ENCODE measurements at places on chromosomes 4 and X.

DNA sequence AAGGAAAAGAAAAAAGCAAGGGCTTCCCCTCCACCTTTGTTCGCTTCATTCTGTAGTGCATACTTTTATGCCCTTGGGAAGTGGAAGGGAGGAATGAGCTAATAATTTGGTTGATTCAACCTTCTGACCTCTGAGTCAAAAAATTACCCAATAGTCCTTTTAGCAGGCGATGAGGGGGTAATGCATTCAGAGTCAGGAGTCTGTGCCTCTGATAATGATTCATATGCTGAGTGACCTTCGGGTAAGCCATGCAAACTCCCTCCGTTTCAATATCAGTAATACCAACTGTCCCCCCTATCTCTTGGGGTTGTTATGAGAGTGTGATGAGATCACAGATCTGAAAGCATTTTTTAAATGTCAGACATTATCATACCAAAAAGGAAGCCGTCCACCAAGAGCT is 41.6 kb upstream of the ACSL4 start:
- no peak for DNase-seq

GRCh38 chrX:50967736-50968135 is 57.2 kb downstream of the BMP15 start:
- DNase-seq = no peak

- no peak for DNase-seq
These were observed 391.5 kb upstream of the IGFBP7 start for GRCh38 chr4:57501720-57502119.

GRCh38 chrX:15564981-15565579 is 35.7 kb downstream of the ACE2 start:
- no peak for DNase-seq

DNA sequence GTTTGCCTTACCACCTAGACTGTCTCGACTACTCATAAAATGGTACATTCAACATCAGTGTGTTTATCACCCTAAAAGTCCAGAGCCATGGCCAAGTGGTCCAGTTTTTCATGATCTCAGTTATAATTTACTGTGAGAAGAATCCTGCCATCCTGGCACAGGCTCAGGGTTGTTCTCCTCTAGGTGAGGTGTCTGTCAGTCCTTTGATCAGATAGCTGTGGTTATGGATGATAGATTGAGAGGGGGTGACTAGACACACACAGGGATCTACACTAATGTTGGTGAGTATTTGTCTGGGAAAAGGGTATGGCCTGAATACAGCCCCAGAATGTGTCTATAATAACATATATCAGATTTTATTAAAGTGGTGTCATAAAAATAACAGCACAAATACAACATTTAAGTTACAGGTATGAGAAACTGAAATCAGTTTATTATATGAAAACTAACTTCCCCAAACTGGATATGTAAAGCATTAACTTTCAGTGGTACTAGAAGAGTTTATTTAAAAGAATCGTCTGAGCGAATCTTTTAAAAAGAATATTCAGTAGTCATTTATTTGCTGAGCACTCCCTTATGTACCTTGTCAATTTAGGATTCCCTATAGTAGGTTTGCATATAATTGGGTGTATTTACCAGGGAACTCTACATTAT is 93.3 kb downstream of the STIM2 start:
- no peak for DNase-seq

GRCh38 chr4:32135642-32136041 is 1415.5 kb downstream of the PCDH7 start:
- DNase-seq = no peak

- DNase-seq = no peak
These were observed 20.7 kb downstream of the ACE2 start for GRCh38 chrX:15579778-15580747.

DNA sequence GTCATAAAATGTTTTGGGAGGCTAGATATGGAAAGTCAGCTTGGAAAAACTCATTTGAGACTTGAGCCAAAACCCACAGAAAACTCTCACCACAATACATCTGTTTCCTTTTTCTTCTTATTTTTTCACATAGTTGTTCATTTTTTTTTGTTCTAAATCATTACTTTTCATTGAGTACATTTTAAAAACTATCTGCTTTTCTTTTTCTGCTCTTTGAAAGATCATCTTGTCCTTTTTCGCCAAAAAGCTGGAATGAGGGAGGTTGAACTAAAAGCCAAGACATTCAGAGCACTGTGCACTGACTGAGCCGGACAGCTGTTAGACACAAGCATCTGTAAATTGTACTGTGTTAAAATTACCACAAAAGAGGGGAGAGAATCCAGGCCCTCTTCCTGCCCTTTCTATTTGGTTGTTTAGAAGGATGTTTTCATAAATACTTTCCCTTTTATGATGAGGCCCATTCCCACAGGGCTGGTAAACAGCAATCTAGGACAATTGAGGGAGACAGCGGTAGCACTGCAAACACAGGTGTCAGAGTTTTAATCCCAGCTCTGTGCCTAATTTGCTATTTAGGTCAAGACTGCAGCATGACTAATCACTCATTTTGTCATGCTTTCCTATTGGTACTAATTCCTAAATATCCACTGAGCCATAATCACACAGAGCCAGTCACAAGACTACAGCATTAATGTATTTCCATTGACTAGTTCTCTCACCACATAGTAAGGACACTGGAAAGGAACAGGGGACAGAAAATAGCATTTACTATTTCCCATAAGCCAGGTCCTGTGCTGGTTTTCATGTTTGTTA is 7.3 kb upstream of the RNF150 start:
- DNase-seq = no peak

DNA sequence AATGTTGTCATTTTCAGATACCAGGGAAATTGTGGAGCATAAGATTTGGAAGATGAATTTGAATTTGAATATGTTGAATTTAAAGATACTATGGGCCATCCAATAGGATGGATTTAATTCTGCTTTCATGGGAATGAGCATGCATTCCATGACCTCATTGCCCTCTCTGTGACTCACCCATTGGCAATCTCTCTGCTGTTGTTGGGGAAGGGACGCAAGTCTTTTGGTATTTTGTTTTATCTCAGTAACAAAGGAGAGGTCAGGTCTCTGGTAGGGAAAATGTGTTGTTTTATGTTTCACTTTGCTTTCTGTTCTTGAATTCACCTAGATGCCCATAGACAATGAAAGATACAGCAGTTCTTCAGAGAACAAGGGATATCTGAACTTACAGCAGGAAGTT is 42.1 kb upstream of the MAGEA4 start:
- DNase-seq = no peak

GRCh38 chr4:110009550-110009949 is 96.9 kb downstream of the EGF start:
- no peak for DNase-seq

DNA sequence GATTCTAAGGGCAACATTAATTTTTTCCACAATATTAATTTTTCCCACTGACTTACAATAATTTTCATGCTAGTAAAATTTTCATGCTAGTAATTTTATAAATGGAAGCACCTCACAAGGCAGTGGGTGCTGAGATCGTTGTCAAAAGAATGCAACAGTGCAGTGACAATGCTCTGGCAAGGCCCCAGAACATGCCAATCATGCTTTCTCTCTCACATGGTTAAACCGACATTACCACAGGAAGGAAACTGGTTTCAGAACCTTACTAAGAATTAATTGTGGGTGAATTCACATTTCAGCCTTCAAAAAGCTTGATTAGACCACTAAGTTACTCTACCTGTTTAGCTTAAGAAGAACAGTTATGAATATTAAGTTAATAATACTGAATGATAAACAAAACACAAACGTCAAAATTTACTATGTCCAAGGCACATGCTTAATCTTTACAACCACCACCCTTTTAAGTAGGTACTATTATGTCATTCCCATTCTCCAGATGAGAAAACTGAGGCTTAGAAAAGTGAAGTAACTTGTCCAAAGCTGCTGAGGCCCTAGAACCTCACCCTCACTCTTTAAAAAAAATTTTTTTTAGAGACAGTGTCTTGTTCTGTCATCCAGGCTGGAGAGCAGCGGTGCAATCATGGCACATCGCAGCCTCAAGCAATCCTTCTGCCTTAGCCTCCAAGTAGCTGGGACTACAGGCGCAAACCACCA is 10.0 kb upstream of the OPHN1 start:
- DNase-seq = no peak

GRCh38 chrX:150489359-150490015 is 78.9 kb upstream of the MTM1 start:
- DNase-seq = no peak

DNA sequence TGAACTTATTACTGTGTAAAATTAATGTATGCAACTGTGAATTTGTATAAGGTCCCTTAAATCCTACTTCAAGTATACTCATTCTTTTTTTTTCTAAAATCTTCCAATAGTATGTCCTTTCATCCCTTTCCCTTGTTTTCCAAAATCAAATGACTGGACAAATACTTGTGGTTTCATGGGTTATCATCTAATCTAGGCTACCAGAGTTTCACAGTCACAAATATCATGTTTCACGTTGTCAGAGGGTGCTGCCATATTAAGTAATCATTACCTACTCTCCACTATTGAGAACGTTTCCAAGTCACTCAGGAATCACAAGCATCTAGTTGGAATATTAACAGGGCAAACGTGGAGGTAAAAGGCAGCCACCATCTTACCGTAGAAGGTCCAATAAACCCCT is 1235.0 kb upstream of the TENM3 start:
- no peak for DNase-seq

DNA sequence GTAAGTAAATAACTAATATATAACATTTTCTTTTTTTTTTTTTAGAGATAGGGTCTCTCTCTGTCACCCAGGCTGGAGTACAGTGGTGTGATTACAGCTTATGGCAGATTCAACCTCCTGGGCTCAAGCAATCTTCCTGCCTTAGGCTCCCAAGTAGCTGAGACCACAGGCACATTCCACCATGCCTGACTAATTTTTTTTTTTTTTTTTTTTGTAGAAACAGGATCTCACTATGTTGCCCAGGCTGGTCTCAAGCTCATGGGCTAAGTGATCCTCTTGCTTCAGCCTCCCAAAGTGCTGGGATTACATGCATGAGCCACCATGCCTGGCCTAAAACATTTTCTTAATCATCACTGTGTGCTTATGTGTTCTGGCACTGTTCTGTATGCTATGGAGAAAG is 32.8 kb downstream of the MGARP start:
- no peak for DNase-seq

GRCh38 chr4:99723612-99724011 is 66.0 kb upstream of the C4orf54 start:
- DNase-seq = no peak

DNA sequence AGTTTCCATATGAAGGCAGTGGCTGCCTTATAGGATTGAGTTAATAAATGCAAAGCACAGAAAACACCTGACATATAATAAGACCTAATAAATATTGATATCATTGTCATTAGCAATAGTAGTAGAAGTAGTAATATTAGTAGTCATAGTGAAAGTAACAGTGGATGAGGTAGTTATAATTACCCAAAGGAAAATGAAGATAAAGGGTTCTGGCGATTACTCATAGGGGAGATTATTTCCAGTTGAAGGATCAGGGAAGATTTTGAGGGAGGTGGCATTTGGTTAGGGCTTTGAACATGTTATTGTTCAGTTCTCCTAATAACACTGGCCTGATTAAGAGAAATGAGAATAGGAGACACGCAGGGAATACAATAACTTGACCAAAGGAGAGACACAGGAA is 131.9 kb upstream of the GPRIN3 start:
- no peak for DNase-seq

DNA sequence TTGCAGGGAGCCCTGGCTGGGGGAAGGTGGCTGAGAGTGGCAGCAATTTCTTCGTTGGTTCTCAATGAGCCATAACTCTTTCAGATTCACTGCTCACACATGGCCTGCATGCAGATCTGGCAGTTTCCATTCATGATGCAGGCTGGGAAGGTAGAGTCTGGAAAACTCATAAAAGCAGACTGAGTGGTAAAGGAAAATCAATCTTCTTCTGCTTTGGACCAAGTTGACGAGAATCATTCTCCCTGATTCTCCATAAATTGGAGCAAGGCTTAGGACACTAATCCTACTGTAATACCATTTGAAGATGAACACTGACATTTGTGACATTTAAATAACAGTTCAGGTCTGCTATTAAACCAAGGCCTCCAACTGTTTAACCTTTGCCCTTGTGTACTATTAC is 35.3 kb upstream of the HAND2 start:
- no peak for DNase-seq

- peak; percentile 25 for DNase-seq
These were observed at the start of gene FAM50A for GRCh38 chrX:154443992-154444754. Gene FAM50A, plus strand, starts transcription at chrX:154444141. Its CDS starts 95 bp downstream, at chrX:154444236.

- DNase-seq = no peak
These were observed 11.7 kb downstream of the C1GALT1C1 start for GRCh38 chrX:120617996-120618630.

DNA sequence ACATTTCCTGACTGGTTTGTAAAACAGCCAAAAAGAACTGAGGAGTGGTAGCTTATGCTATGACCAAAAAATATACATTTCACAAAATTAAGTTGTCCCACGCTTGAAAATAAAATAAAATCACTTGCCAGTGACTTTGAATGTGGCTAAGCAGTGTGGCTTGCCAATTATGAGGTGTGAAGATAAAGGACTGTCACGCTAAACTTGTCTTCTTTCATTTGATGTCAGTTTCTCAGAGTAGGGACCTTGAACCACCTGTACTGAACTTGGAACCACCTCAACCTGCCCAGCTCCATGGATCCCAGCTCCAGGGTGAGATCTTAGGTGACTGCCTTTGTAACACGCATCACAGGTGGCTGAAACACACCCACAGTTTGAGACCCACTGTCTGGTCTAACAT is 113.7 kb upstream of the TBL1X start:
- DNase-seq = no peak
